ENCODE measurements at places on chromosomes 12 and 14. TPM values are rescaled to one million over a fixed set of nuclear protein-coding genes. Genes with fewer than 3 reads are reported as not detected.
A peak's percentile ranks its signal among the peaks of the same experiment; 100 is the strongest.

RDH5 gene
- 23.3 TPM for total RNA-seq

AICDA gene
- total RNA-seq: 0.40 TPM

DNAJC22 gene
- total RNA-seq: not detected

RPL10L gene
- total RNA-seq: not detected

MYF5 gene
- not detected for total RNA-seq

TIGAR gene
- total RNA-seq: 7.9 TPM

EML5 gene
- 2.1 TPM for total RNA-seq

KRT75 gene
- total RNA-seq: not detected

C12orf56 gene
- total RNA-seq: 9.2 TPM

KRT83 gene
- total RNA-seq: not detected

KLHL33 gene
- total RNA-seq: 2.1 TPM

- DNase-seq: no peak
Measured at GRCh38 chr12:64889434-64890216, 65.2 kb downstream of the TBC1D30 start.

- no peak for DNase-seq
Measured at GRCh38 chr14:75249958-75250336, 28.7 kb upstream of the FOS start.

DNA sequence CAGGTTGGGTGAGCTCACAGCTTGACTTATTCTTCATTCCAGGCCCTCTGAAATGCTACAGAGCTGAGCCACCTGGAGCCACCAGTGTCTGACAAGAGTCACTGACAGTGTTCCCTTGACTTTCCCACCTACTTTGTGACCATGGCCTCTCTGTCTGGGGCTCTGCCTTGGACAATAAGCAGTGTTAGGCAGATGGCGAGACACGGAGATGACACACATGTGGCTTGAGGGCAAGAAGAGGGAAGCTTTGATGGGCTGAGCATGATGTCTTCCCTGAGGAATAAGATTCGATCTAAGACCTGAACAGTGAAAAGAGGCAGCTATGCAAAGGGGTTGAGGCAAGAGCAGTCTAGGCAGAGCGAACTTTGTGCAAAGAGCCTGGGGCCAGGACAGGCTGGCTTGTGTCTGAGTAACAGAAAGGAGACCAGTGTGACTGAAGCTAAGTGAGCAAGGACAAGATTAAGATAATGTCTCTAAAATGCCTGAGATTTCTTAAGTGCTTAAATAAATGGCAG lies 105.5 kb downstream of the NUAK1 start:
- DNase-seq: no peak

DNA sequence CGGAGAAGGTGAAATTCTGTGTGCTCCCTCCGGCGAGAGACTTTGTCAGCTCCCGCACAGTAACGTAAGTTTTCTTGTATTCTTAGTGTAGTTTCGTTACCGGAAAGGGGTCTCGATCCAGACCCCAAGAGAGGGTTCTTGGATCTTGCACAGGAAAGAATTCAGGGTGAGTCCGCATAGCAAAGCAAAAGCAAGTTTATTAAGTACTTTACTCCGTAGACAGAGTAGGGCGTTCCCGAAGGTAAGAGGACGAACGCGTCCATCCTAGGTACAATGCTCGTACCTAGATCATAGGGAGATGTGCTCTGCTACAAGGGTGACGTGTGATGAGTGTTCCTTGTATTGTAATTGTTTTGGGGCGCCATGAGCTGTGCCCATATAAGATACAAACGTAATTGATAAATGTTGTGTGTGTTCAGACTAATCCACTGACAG lies 293 bp downstream of the IFI27L1 start:
- no peak for DNase-seq

DNA sequence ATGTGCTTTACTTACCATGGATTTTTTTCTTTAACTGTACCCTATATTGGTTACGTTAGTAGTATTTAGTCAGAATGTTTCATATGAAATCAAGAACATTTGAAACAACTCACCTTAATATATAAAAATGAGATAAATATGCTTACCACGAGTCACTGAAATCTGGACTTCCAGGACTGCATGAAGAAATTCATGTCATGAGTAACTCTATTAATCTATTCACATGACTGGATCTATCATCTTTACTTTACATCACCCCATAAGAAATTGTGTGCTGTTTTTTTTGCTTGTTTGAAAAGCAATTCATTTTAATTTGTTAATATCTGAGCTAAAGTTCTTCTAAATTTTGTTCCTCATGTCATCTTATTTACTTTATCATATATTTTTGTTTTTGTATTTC lies 5.2 kb downstream of the EPYC start:
- no peak for DNase-seq

DNA sequence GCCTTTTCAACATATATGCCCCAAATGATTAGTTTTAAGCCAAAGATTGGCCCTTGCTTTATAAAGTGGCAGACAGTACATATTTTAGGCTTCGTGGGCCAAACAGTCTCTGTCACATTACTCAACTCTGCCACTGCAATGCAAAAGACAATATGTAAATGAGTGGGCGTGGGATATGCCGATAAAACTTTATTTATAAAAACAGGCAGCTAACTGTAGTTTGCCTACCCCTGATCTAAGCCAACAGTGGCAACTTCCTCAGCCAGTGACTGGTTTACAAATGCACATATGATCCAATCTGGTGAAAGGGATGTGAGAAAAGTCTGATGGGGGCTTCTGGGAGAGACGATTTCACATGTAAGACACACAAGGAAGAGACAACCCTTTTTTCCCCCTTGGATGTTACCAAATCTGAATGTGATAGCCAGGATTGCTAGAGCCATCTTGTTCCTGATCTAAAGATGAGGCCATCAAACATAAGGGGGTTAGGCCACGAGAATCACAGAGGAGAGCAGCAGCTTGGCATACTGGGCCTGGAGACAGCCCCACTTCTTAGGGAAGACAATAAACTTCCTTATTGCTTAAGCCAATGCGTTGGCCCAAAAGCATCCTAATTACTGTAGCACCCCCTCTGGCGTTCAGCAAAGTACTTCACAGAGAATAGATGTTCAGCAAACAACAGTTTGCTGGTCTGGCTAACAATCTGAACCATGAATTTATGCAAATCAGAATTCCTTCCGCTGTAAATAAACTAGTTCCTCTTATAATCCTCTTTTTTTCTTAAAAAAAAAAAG lies 75.2 kb upstream of the TMCC3 start:
- no peak for DNase-seq

DNA sequence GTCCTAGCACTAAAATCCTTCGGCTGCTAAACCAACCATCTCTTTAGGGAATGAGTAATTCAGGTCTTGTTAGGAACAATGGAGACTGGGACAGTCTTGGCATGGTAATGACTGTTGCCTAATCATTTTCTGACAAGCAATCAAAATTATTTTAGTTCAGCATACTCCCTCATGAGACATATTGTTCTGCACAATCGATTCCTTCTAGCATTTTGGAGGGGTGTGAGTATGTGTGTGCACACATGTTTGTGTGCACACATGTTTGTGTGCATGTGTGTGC lies 2.1 kb upstream of the KRT1 start:
- no peak for DNase-seq

- DNase-seq: no peak
Measured at GRCh38 chr12:19431407-19432308, 7.6 kb upstream of the AEBP2 start.

- DNase-seq: no peak
Measured at GRCh38 chr12:11601647-11602046, 47.8 kb upstream of the ETV6 start.

- no peak for DNase-seq
Measured at GRCh38 chr12:71011261-71011660, 90.7 kb upstream of the PTPRR start.

DNA sequence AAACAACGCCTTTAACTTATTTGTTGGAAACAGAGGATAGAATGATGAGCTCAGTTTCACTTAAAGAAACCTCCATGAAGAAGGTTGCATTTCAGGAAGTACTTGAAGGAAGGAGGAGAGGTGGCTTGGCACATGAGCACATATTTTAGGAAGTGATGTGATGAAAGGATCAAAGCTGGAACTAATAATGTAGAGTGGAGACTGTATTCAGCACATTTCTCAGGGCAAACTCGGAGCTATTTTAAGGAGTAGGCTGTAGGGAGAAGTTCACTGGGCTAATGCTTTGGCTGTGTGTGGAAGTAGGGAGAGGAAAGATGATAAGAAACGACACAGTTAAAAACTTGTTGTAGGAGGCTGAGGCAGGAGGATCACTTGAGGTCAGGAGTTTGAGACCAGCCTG lies 272.8 kb downstream of the AKAP6 start:
- no peak for DNase-seq

- DNase-seq: no peak
Measured at GRCh38 chr14:92726933-92727262, 21.5 kb downstream of the LGMN start.

- no peak for DNase-seq
Measured at GRCh38 chr14:73723406-73723796, 9.2 kb upstream of the PNMA1 start.

GRCh38 chr12:39173726-39174125 lies 268.3 kb upstream of the CPNE8 start:
- DNase-seq: no peak

DNA sequence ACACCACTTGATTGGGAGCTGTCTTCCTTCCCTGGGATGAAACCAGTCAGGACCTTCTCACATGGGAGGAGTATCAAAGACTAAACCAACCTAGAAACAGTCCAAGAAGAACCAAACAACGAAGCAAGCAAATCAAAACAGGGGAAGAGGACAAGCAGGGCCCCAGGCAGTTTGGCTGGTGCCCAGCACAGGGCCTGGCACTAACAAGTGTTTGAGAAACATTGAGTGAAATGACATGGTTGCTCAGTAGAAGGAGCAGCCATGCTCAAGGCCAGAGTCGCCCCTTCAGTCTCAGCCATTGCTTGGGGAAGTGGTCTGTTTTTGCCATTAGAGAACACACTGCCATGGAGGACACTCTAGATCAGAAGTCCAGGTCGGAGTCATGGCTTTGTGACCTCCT lies 323.1 kb downstream of the CACNA1C start:
- peak; percentile 32 for DNase-seq

DNA sequence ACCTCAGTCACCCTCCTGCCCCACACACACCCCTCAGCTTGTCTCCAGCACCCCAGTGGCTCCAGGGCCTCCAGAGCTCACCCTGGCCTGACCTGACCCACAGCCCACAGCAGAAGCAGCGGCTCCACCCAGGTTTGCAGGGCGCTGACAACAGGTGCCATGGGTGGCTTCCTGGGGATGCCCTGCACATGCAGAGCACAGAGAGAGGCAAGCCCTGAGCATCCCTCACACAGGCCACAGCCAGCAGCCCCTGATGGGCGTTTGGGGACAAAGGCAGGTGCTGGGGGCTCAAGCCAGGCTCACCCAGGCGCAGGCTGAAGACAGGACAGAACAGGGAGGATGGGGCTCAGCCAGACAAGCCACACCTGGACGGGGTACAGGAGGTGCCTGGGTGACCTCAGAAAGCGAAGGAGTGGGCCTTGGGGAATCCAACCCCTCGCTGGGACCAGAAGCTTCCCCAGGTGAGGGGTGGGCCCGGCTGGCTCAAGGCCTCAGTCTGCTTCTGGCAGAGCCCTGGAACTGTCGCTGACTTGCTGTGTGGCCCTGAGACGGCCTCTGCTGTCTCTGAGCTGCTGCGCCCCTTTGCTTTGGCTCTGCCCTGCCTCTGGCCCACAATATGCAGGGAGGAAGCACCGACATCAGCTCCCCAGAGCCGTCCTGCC lies 10.6 kb downstream of the ARL6IP4 start:
- no peak for DNase-seq

DNA sequence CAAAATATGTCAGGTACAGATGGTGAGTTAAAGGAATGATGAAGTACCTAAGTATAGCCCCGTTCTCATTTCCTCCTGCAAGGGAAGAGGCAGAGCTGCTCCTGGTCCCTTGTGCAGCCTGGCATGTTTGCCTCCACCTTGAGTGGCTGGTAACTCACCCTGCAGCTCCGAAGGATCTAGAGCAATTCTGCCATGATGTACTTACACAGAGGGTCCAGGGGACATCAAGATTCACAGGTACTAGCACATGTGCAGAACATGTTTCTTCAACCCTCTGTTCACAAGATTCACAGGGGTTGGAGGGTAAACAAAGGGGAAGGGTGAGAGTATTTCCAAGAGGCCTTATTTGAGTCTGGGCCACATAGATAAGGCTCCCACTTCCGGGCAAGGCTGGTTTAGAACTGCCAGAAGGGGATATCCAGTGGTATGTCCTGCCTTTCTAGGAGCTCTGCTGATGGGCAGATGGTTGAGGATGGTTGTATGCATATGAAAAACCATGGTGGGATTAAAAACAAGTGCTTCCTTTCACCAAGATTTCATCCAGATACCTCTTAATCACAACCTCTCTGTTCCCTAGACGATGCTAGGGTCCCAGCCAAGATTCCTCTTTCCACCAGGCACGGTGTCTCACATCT lies 7.7 kb downstream of the DCTN2 start:
- DNase-seq: no peak

GRCh38 chr14:24277071-24277470 lies 5.7 kb upstream of the RABGGTA start:
- DNase-seq: no peak

GRCh38 chr12:123151457-123152454 lies 866 bp upstream of the PITPNM2 start:
- no peak for DNase-seq
